Activated T-helper 1 cell treated with Interleukin-2 at 50 U/mL for 16 hours (primary cell): ENCODE measurements at places on chromosomes 6 and 20.

DNA sequence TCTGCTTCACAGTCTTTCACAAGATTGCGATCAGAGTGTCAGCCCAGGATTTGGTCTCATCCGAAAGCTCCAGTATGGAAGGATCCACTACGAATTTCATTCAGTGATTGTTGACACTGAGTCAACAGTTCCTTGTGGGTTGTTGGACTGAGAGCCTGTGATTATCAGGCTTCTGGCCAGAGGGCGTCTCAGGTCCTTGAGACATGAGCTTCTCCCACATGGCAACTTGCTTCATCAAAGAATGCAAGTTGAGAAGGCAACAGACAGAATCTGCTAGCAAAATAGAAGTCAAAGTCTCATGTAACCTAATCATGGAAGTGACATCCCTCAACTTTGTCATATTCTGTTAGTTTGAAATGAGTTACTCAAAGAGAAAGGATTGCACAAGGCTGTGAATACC lies 40.5 kb upstream of the PKHD1 start:
- no peak for DNase-seq

GRCh38 chr6:110981202-110981600 lies 637 bp upstream of the RPF2 start:
- no peak for DNase-seq

GRCh38 chr6:100376103-100376502 lies 88.6 kb downstream of the SIM1 start:
- no peak for DNase-seq

- no peak for DNase-seq
Observed at GRCh38 chr6:105504706-105505105, 101.8 kb upstream of the PREP start.

- no peak for DNase-seq
Observed at GRCh38 chr20:20609522-20609921, 102.9 kb downstream of the RALGAPA2 start.

GRCh38 chr6:78526432-78526831 lies 340.9 kb upstream of the IRAK1BP1 start:
- DNase-seq: no peak

GRCh38 chr6:128415387-128415786 lies 105.0 kb downstream of the PTPRK start:
- no peak for DNase-seq

DNA sequence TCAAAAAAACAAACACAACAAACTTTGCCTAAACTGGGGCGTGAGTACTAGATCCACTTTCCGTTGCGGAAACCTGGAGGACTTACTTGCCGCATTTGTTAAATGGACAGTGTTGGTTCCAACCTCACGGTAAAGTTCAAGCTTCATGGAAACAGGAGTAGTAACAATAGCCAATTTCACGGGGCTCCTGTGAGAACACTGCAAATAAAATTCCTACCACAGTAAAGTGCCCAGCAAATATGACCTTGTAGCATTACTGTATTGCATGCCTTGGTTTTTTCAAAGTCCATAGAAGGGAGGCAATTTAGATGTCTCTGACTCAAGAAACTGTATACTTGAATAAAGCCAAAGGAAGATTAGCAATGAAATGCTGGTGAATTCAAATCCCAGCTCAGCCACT lies 3.6 kb upstream of the CYP24A1 start:
- no peak for DNase-seq

GRCh38 chr6:108186226-108186625 lies 20.4 kb downstream of the NR2E1 start:
- no peak for DNase-seq

DNA sequence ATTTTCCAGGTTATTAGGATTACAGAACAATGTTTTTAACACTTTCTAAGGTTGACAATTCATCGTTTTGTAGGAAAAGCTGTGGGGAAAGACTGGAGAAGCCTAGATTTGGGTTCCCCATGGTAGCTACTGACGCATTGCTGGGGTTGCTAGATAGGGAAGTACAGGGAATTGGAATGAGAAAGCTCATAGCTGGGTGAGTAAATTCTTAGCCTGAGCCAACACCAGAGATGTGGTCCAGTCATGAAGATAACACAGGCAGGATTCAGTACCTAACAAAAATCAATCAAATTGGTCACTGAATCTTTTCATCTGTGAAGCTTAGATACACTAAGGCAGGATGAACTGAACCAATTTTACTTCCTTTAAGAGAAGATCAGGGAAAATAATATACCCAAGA lies 35.7 kb downstream of the RIN2 start:
- DNase-seq: no peak

GRCh38 chr6:1577896-1578745 lies 31.6 kb upstream of the FOXC1 start:
- DNase-seq: no peak
